Effector CD8-positive, alpha-beta T cell (primary cell): ENCODE measurements at places on chromosomes 11 and 22.

DNA sequence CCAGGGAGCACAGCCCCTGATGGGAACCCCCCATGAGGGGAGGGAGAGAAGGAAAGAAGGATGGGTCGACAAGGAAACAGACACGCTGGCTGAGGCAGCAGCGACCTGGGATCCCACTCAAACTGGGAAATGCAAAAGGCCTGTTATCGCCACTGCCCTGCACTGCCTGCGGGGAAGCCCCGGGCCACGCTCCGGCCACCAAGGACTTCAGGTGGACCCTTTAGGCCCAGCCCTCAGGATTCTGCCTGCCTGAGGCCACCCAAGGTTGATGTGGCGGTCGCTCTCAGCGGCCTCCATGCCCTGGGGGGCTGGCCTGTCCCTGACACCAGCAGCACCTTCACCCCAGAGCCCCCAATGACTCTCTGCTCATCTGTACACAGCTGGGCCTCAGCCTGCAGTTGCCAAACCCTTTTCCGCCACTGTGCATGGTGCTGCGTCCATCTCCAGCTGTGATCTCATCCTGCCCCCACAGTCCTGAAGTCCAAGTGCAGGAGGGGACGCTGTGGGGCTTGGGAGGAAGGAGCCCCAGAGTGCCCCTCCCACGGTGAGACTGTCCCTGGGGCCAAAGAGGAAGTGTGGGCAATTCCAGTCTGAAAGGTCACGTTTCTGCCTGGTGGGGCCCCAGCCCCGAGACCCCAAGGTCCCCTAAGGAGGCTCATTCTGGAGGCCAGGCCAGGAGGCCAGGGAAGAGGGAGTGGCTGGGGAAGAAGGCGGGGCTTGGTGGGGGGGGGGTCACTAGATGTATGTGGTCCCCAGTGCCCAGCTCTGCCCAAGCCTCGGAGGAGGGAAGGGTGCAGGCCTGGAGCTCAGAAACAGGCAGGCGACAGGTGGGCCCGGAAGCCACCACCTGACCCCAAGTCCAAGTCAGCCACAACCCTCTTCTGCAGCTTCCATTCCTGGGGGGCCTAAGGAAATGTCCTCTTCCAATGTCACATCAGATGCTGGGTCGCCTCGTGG lies 31.6 kb downstream of the OSBPL5 start:
- DNase-seq: no peak

DNA sequence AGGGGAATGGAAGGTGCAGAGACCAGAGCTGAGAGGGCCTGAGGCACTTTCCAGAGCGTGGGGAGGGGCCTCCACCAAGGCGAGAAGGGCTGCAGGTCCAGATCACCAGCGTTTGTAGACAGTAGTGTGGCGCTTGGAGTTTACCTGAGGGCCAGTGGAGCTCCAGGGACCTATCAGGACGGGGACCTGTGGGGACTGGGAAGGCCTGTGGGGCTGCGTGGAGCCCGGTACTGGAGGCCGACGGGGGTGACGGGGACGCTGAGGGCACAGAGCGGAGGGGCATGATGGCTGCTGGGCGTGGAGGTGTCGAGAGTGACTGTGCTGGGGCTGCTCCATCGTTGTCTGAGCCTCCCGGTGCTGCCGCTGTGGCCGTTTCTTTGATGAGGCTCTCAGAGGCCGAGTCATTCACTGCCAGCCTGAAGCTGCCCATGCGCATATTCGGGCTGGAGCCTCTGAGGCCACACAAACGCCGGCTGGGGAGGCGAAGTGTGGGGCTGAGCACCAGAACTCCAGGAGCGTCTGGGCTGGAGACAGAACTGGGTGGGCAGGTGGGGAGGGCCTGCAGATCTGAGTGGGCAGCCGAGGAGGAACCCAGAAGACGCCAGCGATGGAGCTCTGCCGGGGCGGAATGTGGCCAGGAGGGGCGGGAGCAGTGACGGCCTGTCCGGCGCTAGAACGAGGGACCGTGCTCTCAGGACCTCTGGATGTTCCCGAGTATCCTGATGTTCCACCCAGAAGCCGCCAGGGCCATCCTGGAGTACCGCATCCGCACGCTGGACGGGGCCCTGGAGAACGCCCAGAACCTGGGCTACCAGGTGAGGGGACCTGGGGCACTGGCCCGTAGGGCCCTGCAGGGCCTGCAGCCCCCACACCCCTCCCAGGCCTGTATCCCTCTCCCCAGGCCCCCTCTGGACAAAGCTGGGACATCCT lies 2.6 kb downstream of the PGGHG start:
- no peak for DNase-seq

GRCh38 chr11:10303558-10304363 lies 1.1 kb upstream of the ADM start:
- DNase-seq: no peak

GRCh38 chr22:30568137-30568805 lies 6.2 kb downstream of the GAL3ST1 start:
- no peak for DNase-seq

GRCh38 chr11:69664103-69664775 lies 10.9 kb downstream of the LTO1 start:
- DNase-seq: no peak

DNA sequence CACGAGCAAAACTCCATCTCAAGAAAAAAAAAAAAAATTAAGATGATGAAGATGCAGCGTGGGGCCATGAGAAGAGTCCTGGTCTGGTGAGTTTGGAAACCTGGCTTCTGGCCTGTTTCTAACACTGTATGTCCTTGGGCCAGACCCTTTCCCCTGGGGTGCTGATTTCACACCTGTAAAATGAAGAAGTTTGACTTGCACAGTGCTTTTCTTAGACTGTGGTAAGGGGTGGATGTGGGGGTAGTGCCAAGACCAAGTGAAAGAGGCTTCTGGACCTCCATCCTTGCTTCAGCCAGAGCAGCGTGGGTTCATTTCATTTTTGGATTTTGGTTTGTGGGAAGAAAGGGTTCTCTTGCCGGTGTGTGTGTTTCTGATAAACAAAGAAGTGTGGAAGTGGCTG lies 42.1 kb downstream of the PTPRJ start:
- DNase-seq: no peak

DNA sequence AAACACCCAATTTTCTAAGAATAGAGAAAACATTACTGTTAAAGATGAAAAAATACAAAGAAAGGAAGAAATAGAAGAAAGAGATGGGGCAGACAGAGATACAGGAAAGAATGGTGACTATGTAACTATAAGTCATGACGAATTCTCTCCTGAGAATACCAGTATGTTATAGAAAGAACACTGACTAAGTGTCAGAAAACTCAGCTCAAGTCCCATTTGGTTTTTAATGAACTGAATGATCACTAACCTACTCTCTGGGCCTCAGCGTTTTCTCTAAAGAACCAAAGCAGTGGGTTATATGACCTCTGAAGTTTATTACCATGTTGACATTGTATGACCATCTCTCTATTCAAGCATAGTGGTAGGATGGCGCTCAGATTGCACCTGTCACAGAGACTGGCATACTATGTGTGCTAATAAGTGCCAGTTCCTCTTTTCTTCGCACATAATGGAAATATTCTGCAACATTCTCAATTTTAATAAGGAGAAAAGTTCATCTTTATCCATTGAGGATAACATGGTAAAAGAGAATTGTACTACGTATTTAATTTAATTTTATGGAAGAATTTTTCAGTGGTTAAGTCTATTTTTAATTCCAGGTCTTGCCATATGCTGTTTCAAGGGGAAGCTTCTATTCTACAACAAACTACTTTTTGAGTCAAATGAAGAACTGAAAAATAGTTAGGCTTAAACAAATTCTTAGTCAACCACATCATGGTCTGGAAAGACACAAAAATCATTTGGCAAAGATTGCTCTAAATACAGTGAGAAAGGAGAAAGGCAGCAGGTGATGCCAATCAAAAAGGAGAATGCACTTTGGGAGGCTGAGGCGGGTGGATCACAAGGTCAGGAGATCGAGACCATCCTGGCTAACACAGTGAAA lies 25.0 kb upstream of the EED start:
- no peak for DNase-seq

DNA sequence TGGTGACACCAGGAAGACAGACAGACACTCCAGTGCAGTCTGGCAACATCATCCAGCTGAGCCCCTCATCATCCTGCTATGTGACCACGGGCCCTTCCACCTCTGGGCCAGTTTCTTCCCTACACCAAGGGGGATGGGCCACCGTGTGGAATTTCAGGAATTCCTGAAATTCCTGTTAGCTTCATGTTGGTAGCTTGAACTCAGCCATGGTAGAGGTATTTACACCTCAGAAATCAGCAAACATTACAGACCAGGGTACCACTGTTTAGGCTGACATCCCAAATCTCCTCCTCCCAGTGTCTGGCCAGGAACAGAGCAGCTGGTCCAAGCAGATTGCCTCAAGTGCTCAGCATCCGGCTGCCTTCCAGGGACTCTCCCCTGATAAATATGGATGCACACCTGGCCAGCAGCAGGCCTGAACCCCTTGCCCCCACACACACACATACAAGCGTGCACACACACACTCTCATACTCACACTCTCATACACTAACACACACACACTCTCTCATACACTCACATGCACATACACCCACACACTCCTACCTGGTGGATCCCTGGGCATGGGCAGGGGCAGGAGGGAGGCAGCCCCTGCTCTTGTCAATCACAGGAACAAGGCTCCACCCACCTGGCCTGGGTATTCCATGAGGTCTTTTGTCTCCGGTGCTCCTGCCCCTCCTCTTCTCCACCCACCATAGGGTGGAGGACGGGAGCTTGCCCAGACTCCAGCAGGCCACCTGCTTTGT lies 85.2 kb downstream of the BUD13 start:
- no peak for DNase-seq

GRCh38 chr22:46738647-46739093 lies 618 bp upstream of the CERK start:
- DNase-seq: no peak

- no peak for DNase-seq
These were observed 10.2 kb upstream of the IL17RA start for GRCh38 chr22:17074648-17075002.

DNA sequence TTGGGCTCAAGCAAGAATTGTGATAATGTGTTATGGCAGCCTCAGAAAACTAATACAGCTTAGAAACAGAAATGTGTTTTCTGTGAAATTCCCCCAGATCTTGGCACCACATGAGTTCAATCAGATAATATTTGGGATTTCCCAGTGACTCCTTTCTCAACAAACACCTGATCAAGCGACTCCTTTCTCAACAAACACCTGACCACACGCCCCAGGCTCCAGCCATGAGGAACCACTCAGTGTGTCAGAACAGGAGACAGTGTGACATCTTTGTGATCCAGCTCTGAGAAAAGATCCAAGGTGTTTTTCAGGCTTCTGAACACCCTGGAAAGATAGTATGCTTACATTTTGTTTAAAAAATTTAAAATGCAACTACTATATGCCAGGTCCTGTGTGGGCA lies 1.9 kb upstream of the UVRAG start:
- DNase-seq: no peak

- DNase-seq: no peak
These were observed 25.9 kb downstream of the ALG12 start for GRCh38 chr22:49892226-49892899.

DNA sequence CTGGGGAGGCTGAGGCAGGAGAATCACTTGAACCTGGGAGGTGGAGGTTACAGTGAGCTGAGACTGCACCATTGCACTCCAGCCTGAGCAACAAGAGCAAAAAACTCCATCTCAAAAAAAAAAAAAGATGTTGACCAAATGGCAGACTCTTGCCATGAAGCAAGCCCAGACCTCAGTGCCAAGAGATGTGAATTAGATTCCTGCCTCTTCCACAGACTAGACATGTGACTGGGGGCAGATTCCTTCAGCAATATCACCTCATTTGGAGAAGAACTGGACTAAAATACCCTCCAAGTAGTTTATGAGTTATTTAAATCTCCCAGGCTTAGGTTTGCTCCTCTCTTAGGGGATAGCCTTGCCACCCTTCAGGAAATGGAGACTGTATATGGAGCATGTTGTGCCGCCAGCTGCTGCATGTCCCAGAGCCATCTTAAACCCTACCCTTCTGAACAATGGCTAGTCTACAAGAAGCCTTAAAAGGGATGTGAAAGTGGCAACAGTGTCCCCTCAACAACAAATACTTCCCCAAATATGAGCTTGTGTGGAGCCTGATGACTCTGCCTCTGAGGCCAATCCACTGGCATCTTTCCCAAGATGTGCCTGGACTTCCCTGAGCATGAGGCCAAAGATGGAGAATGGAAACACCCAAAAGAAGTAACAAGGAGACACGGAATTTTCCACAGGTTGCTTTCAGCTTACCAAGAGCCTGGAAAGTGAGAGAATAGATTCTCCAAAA lies 763 bp upstream of the MS4A7 start:
- no peak for DNase-seq

DNA sequence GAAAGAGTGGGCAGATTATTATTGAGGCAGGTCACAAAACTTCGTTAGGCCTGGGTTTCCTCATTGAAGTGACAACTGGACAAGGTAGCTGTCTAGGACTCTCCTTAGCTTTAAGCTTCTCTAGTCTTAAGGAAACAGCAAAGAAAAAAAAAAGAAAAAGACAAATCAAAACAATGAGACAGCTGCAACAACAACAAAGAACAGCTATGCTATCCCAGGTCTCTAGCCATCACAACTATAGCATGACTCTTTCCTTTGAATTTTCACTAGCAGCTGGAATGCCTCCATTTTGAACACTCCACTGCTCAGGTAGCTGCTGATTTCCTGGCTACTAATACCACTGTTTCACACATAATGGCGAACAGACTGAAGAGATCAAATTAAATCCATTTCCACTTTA lies 302.4 kb upstream of the SORL1-AS1 start:
- DNase-seq: no peak

DNA sequence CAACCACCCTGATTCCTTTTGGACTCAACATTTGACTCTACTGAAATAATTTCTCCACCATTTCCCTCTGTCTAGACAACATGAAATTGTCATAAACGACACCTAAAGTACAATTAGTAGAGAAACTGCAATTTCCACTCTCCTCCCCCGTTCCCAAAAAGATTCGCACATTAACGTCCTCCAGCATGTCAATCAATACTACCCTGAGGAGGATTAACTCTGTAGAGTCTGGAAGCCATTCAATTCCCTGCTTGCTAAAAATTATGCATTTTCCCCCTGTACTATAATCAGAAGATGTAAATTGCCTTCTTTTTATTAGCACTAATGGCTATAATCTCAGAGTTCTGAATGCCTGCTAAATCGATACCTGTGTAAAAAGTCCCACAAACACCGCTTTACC lies 70.5 kb downstream of the AMBRA1 start:
- no peak for DNase-seq

- DNase-seq: no peak
These were observed 5.4 kb downstream of the NADSYN1 start for GRCh38 chr11:71458146-71459070.
